ENCODE measurements at places on chromosomes 4 and X. TPM values are rescaled to one million over a fixed set of nuclear protein-coding genes. Genes with fewer than 3 reads are reported as not detected.

DNA sequence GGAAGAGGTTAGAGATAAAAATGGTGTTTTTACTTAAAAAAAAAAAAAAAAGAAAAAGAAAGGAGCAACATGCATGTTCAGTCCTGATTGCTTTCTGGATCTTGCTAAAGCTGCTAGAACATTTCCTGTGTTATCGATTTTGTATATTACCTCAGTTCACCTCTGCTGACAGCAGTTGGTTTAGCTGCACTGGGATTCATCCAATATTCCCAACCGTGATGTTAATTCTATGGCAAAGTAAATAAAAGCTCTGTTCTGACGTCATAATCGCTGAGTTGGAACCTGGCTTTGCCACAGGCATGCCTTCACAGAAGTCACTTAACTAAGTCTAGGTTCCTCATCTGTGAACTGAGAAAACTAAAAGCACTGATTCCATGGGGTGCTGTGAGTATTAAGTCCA lies 90.7 kb upstream of the SORBS2 start:
- no peak overlapping the region for H3K4me3 ChIP-seq
- no peak overlapping the region for H3K27ac ChIP-seq
- H3K36me3 ChIP-seq, result no peaks in the 10 kb centered on the region
- no peak for DNase-seq

DNA sequence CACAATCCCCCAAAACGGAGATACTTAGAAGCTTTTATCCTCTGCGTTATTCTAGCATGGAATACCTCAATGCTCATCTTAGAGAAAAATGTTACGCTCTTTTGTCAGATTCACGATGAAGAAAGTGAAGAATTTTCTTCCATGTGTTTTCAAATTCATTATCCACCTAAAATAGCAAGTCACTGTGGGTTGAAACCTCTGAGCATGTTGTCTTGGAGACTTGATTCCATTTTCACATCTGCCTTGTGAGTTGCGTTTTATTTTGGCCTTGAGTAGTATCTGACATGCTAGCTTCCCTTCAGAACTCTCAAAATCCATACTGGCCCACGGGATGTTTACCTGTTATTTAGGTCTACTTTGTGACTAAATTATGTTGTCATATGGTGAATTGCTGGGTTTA lies 66.3 kb downstream of the C4orf46 start:
- no peak overlapping the region for H3K27ac ChIP-seq
- no peak for DNase-seq
- H3K4me1 ChIP-seq, result no peaks in the 10 kb centered on the region

GRCh38 chrX:37644381-37645305 lies 40.9 kb upstream of the XK start:
- no peak overlapping the region for H3K27ac ChIP-seq
- no peaks in the 10 kb centered on the region for H3K36me3 ChIP-seq

GRCh38 chrX:39439906-39440798 lies 638.9 kb downstream of the MID1IP1 start:
- no peaks in the 10 kb centered on the region for H3K4me1 ChIP-seq
- no peaks in the 10 kb centered on the region for H3K27me3 ChIP-seq
- H3K27ac ChIP-seq, result no peak overlapping the region
- no peak overlapping the region for H3K4me3 ChIP-seq
- no peak for DNase-seq

GRCh38 chrX:29518100-29518499 lies 697.3 kb upstream of the MAGEB2 start:
- H3K36me3 ChIP-seq, result no peaks in the 10 kb centered on the region
- H3K27ac ChIP-seq, result no peak overlapping the region
- no peak overlapping the region for H3K4me3 ChIP-seq
- H3K27me3 ChIP-seq, result no peaks in the 10 kb centered on the region
- DNase-seq, result no peak

Gene GYG2
- 2.2 TPM for total RNA-seq

GRCh38 chr4:121642292-121642691 lies 54.5 kb downstream of the ANXA5 start:
- peaks cover 12% of the 10 kb centered on the region for H3K4me1 ChIP-seq
- H3K4me3 ChIP-seq, result no peak overlapping the region
- DNase-seq, result no peak

DNA sequence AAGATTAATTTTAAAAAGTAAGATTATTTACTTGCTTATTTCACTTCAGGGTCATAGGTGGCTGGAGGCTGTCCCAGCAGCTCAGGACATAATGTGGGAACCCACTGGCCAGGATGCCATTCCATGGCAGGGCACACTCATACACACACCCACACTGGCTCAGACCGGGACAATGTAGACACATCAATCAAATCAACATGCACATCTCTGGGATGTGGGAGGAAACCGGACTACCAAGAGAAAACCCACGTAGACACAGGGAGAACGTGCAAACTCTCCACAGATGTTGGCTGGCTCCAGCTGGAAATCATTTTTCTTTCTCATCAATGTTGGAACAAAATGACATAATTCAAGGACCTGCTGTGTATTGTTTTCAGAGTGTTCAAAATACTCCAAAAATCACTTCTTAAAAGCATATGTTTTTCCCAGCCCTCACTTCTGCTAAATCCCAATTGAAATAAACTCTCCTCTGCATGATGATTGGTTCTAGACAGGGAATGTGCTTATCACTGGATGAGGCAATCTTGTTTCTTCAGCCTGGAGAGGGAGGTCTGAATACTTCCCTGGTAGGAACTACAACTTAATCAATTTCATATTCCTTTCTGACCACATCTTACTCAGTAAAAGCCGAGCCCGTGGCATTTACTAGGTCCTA lies 18.6 kb upstream of the CPE start:
- no peaks in the 10 kb centered on the region for H3K36me3 ChIP-seq
- no peak for DNase-seq
- no peak overlapping the region for H3K4me3 ChIP-seq
- H3K27me3 ChIP-seq, result no peaks in the 10 kb centered on the region
- H3K27ac ChIP-seq, result no peak overlapping the region

DNA sequence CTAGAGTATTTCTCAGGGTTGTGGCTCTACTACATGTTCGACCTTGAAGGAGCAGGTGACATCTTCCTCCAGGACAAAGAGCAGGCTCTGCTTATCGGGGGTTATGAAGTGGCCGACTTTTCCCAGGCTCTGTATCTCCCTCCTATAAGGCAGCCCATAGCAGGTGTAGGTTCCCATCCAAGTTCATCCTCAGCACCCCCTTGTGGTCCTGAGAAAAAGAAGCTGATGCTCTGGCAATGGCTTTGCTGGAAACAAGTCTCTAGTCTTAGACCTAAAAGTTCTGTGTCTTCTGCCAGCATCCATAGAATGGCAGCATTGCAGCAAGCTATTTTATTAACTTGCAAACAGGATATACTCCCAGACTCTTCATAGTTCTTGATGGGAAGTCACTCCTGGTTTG lies 836.6 kb upstream of the PRKX start:
- H3K27me3 ChIP-seq, result no peaks in the 10 kb centered on the region
- peak; percentile 13 for DNase-seq
- no peaks in the 10 kb centered on the region for H3K36me3 ChIP-seq
- no peak overlapping the region for H3K4me3 ChIP-seq
- no peak overlapping the region for H3K27ac ChIP-seq

Gene FOXR2
- total RNA-seq, result 3.3 TPM

Gene GPC3
- 4.9 TPM for total RNA-seq

Gene ZDHHC15
- 3.5 TPM for total RNA-seq

DNA sequence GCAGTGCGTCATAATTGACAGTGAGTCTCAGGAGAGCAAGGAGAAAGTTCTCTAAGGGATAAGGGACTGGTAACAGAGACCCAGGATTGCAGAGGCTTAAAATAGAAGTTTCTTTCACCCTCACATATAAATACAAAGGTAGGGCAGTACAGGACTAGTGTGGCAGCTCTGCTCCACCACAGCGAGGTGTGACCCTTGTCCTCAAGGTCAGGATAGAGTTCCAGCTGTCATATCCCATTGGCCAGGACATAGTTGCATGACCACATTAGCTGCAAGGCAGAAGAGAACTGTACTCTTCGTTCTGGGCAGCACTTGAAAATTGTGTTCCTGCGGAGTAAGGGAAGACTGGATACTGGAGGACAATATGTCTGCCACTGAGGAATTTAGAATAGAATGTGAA lies 94.5 kb downstream of the RS1 start:
- no peak overlapping the region for H3K4me3 ChIP-seq
- H3K27me3 ChIP-seq, result no peaks in the 10 kb centered on the region
- H3K27ac ChIP-seq, result no peak overlapping the region
- DNase-seq, result no peak
- no peaks in the 10 kb centered on the region for H3K4me1 ChIP-seq
- H3K36me3 ChIP-seq, result no peaks in the 10 kb centered on the region

Measured in testis (tissue), 5 donors.